ENCODE measurements at places on chromosomes 13 and 19. TPM values are rescaled to one million over a fixed set of nuclear protein-coding genes. Genes with fewer than 3 reads are reported as not detected.

DNA sequence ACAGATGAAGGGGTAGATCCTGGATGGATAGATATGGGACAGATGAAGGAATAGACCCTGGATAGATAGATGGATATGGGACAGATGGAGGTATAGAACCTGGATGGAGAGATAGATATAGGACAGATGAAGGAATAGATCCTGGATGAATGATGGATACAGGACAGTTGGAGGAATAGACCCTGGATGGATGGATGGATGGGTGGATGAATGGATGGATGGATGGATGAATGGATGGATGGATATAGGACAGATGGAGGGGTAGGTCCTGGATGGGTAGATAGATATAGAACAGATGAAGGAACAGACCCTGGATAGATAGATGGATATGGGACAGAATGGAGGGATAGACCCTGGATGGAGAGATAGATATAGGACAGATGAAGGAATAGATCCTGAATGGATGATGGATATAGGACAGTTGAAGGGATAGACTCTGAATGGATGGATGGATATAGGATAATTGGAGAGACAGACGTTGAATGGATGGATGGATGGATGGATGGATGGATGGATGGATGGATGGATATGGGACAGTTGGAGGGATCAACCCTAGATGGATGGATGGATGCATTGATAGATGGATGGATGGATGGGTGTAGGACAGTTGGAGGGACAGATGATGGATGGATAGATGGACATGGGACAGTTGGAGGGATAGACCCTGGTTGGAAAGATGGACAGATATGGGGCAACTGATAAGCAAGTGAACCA is 23.3 kb upstream of the EMP3 start:
- DNase-seq: no peak

DNA sequence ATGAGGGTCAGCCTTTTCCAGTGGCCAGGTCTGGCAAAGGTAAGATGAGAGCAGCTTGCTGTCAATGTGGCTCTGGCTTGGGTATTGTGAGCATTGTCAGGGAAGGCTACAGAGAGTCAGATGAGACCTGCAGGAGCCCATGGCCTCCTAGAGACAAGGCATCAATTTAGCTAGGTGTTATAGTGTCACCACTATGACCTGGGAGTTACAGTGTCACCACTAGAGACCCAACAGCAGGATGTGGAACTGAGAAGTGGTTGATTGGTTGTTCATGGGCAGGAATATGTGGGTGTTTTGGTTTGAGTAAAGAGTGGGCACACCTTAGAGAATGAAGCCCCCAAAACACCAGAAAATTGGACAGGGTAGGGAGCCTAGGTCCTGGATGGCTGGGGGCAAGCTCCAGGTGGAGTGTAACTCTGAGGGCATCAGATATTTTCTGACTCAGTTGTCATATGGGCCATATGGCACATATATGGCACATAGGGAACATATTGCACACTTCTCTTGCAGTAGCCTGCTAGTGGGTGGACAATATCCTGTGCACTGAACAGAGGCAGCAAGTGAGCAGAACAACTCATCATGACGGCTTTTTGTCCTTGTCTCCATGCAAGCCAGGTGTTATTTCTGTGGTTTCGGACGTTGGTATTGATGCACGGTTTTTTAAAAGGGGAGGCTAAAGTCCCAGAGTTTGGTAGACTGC is 46.3 kb upstream of the CEACAM21 start:
- DNase-seq: no peak

Gene ZNF837
- 2.6 TPM for total RNA-seq

DNA sequence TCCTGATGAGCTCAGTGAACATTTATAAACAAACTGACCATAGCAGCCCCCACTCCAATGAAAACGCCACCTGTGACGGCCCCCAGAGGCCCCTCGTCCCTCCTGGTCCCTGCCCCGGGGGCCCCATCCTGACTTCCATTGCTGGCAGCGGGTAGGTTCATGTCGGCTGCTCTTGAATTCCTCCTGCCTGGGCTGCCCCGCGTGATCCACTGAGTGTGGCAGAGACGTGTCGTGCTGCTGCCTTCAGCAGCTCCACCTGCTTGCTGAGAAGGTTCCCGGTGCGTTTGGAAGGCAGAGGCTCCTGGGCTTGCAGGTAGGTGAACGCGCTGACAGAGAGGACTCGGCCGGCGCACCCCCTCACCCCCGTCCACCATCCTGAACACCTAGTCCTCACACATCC is 11.6 kb downstream of the C2CD4C start:
- DNase-seq: no peak

Gene ZNF528
- total RNA-seq: 7.8 TPM

- no peak for DNase-seq
Observed at GRCh38 chr13:57673197-57673596, 41.7 kb downstream of the PCDH17 start.

Gene WDR83
- total RNA-seq: 7.3 TPM

GRCh38 chr19:55259540-55260210 is 858 bp upstream of the PPP6R1 start:
- no peak for DNase-seq

DNA sequence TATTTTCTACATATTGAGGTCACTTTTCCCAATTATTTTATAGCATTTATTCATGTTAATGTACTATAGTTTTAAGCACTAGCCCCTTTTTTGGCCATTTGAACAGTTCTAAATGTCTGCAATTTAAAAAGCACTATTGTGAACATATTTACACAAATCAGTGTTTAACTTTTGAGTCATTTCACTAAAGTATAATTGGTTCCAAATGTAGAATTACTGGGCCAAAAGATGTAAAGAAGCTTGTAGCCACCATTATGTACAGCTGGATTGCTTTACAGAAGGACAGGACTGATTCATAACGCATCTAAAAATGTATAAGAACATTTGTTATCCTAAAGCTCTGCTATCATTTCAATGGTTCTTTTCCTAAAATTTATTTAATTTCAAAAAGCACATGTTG is 16.6 kb upstream of the ATP12A start:
- DNase-seq: no peak

Gene CEACAM1
- 510 TPM for total RNA-seq

Gene ZNF134
- 5.8 TPM for total RNA-seq

DNA sequence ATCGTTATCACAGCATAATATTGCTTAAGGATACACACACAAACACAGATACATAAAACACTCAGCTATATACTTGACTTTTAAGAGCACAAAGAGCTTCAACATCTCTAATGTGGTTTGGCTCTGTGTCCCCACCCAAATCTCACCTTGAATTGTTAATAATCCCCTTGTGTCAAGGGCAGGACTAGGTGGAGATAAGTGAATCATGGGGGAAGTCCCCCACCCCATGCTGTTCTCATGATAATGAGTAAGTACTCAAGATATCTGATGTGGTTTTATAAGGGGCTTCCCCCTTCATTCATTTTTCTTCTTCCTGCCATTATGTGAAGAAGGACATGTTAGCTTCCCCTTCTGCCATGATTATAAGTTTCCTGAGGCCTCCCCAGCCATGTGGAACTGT is 481.4 kb downstream of the PCDH9 start:
- no peak for DNase-seq

Gene ZNF460
- total RNA-seq: 35.1 TPM

GRCh38 chr19:45792470-45793177 is at the start of gene DMWD:
Gene DMWD (minus strand): TSS chr19:45792845. CDS start chr19:45792756, 89 bp downstream.
- DNase-seq: peak; percentile 100

Gene TICAM1
- 14.0 TPM for total RNA-seq

Gene SMIM44
- 4.3 TPM for total RNA-seq

Gene SOHLH2
- 0.32 TPM for total RNA-seq

- no peak for DNase-seq
Observed at GRCh38 chr13:78192716-78193115, 274.1 kb upstream of the EDNRB start.

Gene CD70
- total RNA-seq: 0.57 TPM

DNA sequence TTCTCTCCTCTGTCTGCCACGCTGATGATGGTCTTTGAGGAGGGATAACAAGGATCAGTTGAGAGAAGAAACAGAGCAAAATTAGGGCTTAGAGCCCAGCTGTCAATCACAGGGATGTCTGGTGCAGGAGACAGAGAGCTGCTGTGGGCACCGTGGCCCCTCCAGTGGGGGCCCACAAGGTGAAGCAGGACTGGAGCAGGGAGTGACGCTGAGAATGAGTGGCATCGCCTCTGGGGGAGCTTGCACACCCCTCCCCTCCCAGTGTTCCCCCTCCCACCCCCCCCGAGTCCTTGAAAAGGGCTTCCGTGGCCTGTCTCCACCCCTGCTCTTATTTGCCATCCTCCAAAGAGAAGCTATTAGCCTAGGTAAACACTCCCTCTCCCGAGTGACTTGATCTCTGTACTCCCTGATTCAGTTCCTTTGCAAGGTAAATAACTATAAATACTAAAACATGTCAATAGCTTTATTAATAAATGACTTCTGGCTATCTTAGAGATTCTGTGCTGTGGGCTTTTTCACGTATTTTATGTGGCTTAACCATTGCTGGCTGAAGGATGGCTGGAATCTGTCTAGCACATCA is 440.0 kb downstream of the ZNF536 start:
- no peak for DNase-seq

Gene TSHZ3
- 5.1 TPM for total RNA-seq

Gene GPR12
- 0.05 TPM for total RNA-seq

GRCh38 chr19:43471091-43471490 is 5.7 kb upstream of the LYPD3 start:
- no peak for DNase-seq

- no peak for DNase-seq
Observed at GRCh38 chr19:55097864-55098715, 19.3 kb downstream of the PPP1R12C start.

- peak; percentile 27 for DNase-seq
Observed at GRCh38 chr13:33069365-33069764, 53.1 kb downstream of the KL start.

Gene PRR36
- total RNA-seq: 0.22 TPM

GRCh38 chr19:2312820-2313501 is 5.0 kb upstream of the LINGO3 start:
- no peak for DNase-seq

Gene ADM5
- 0.24 TPM for total RNA-seq

- no peak for DNase-seq
Observed at GRCh38 chr19:30406220-30407067, 34.3 kb downstream of the ZNF536 start.

Gene CD320
- total RNA-seq: 154 TPM

- DNase-seq: no peak
Observed at GRCh38 chr13:50152655-50153309, 137.5 kb downstream of the KCNRG start.

DNA sequence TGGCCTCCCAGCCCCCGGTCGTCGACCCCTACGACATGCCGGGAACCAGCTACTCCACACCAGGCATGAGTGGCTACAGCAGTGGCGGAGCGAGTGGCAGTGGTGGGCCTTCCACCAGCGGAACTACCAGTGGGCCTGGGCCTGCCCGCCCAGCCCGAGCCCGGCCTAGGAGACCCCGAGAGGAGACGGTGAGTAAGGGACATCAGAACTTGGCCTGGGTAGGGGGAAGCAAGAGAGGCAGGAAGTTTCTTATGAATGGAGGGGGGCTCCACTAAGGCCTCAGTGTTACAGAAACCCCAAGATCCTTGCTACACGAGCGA is 2.9 kb downstream of the FOSB start:
- DNase-seq: no peak

Gene CRX
- not detected for total RNA-seq

DNA sequence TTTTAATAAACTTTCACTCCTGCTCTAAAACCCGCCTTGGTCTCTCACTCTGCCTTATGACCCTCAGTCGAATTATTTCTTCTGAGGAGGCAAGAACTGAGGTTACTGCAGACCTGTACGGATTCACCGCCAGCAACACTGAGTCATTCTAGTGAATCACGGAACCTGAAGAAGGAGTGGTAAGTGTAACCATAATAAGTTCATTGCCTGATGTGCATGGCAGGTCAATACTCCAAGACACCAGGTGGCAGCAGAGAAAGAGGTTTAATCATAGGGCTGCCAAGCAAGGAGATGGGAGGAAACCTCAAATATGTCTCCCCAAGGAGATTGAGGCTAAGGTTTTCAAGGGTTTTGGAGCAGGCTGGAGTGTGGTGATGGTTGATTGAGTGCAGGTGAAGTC is 204.3 kb upstream of the IPO5 start:
- no peak for DNase-seq

Gene ERICH4
- total RNA-seq: not detected

Gene MYO1F
- 4.7 TPM for total RNA-seq

Gene ZNF317
- 28.5 TPM for total RNA-seq

DNA sequence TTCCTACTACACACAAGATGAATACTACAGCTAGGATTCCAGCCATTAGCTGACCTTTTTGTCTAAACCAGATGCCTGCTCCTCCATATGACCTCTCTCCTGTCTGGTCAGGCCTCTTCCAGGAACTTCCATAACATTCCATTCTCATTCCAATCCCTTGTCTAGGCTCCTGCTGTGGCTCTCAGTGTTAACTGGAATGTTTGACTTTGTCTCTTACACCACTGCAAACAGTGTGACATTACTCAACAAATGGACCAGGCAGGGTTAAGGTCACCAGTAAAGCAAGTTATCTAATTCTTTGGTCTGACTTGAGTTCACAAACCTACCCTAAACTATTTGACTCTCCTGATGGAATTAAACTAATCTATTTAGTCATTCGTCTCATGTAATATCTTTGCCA is 2.1 kb upstream of the GPC6 start:
- DNase-seq: no peak

GRCh38 chr19:4534836-4535658 is at the start of gene PLIN5:
Gene PLIN5 (minus strand): TSS chr19:4535224. CDS start chr19:4534074, 1,150 bp downstream.
- peak; percentile 87 for DNase-seq

GRCh38 chr13:92951273-92951890 is 275.2 kb upstream of the GPC6 start:
- DNase-seq: no peak

DNA sequence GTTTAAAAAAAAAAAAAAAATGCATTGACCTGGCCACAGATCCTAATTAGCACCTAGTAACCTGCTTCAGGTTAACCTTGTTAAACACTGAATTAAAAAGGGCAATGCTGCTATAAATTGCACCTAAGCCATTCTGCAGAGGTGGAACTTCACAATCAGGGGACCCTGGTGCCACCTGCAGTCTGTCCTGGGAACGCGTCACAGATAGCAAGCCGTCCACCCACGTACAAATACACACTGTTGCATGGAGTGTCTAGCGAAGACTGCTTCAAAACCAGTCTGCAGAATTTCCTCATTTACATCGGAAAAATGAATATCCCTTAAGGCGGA is 169.3 kb downstream of the COL4A1 start:
- peak; percentile 36 for DNase-seq

- peak; percentile 32 for DNase-seq
Observed at GRCh38 chr13:50244713-50245574, 229.7 kb downstream of the KCNRG start.

DNA sequence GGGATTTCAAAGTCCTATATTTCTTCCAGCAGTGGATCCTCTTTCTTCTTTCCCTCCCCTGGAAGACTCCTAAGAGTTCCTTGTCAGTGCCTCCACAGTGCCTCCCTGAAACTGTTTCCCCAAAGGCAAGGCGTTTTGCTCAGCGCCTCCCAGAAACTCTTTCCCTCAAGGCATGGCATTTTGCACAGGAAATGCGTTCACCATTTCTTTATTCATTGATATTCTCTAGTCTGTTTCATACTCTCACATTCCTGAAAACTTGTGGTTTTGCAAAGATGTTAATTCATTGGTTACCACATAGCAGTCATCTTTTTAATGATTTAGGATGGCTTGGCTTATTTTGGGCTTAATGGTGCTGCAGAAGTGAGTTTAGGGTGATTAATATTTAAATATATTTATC is 177.3 kb upstream of the SLC10A2 start:
- DNase-seq: no peak
